ENCODE measurements at places on chromosomes 16 and 17. TPM values are rescaled to one million over a fixed set of nuclear protein-coding genes. Genes with fewer than 3 reads are reported as not detected.

DNA sequence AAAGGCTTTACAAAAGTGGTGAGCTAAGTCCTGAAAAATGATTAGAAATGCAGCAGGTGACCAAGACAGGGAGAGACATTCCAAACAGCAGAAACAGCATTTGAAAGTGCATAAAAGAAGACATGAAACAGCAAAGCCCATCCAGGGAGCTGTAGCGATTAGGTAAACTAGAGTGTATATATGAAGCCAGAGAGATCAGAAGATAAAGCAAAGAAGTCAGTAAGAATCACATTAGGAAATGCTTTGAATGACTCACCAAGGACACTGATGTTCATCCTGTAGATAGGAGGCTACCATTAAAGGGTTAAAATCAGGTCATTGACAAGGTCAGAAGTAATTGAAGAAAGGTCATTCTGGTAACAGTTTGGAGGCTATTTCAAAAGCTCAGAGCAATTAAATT lies 27.6 kb upstream of the VAT1L start:
- DNase-seq, result no peak

AATF gene
- 28.2 TPM for total RNA-seq

KRT20 gene
- 0.31 TPM for total RNA-seq

FBXO39 gene
- not detected for total RNA-seq

DNA sequence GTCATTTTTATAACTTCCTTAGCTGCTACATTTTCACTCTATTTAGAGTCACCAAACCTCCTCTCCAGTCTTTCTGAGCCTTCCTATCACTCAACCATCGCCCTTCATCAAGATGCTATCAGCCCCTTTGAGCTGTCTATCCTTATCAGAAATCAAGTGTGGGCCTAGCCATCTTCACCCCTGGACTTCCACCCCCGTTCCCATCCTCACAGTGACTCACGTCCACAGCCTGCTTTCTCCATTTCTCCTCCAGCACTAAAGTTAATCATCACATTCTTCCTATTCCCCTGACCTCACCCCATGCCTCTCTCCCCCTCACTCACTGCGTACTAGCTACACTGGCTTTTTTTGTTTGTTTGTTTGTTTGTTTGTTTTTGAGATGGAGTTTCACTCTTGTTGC lies 2.4 kb upstream of the TEKT3 start:
- DNase-seq, result no peak

CD300LG gene
- total RNA-seq, result 6.8 TPM

DNA sequence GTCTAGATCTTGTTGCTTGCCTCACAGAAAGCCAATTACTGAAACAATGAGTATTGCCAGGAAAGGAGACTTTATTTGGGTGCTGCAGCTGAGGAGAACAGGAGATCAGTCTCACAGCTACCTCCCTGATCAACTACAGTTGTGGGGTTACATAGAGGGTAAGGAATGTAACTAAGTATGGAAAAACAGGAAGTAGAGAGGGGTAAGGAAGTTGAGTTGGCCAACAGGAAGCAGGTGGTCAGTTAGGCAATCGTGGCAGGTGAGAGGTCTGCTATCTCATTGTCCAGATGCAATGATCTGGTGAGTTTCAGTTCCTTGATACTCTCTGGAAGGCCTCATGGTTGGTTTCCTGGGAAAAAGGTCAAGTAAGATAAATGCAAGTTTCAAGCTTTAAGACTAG lies 333.1 kb upstream of the GOT2 start:
- no peak for DNase-seq

GAST gene
- not detected for total RNA-seq

PLEKHG4 gene
- 26.9 TPM for total RNA-seq

DNA sequence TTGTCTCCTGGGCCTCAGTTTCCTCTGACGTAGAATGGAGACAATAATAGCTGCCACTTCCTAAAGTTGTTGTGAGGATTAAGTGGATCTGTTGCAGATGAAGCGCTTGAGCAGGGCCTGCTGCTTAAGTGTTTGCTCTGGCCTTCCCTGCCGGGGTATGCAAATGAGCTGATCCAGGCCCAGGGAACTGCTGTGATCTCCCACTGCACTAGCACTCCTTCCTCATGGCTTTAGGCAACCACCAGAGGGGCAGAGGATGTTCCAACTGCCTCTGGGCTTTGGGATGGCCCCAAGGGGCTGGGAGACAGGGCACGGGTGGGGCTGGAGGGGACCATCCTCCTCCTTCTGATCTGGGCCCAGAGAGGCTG lies 6.2 kb downstream of the SBK1 start:
- peak; percentile 32 for DNase-seq

ZC3H7A gene
- total RNA-seq, result 46.3 TPM

- DNase-seq, result no peak
Measured at GRCh38 chr16:25141648-25142047, 30.1 kb downstream of the LCMT1 start.

NUBP1 gene
- total RNA-seq, result 28.4 TPM

GDPD1 gene
- 2.8 TPM for total RNA-seq

GRCh38 chr16:17970816-17971331 lies 365.7 kb downstream of the NPIPA8 start:
- no peak for DNase-seq

GRCh38 chr16:85448557-85449190 lies 164.4 kb upstream of the GSE1 start:
- DNase-seq, result peak; percentile 63

GRCh38 chr16:85553436-85554113 lies 59.5 kb upstream of the GSE1 start:
- peak; percentile 77 for DNase-seq

GHDC gene
- total RNA-seq, result 33.3 TPM

GRCh38 chr17:57565176-57565575 lies 179.9 kb downstream of the CCDC182 start:
- DNase-seq, result no peak

SNTB2 gene
- total RNA-seq, result 42.8 TPM

GRCh38 chr16:66344533-66345145 lies 21.9 kb upstream of the CDH5 start:
- peak; percentile 67 for DNase-seq

DNA sequence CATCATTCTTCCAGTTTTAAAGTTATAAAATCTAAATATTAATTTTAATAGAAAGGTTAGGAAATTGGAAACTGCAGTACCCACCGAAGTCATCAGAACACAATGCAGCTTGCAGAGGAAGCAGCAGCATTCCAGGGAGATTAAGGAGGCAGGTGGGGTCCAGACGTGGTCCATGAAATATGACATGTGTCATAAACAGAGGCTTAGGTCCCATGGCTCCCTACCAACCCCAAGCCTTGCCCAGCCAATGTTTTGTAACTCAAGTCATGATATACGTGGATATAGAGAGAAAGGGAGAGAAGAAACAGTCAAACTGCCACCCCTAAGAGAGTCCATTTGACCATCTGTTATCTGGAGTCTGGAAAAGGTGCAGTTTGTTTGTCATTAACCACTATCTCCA lies 670.0 kb downstream of the TOX3 start:
- DNase-seq, result no peak

DNA sequence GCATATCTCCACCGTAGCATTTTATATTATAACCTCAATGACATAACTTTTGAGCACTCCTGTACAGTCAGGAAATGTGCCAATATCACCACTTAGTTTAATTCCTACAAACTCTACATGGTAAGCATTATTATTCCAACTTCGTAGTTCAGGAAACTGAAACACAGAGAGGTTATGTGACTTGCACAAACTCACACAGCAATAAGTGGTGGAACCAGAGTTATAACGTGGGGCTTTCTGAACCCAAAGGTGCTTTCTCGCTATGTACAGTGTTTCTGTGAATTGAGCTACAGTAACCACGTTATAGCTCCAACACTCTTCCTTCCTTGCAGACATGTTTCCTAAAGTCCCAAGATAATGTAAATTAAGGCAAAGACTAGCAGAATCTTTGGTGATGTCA lies 330.2 kb downstream of the GRIN2A start:
- no peak for DNase-seq

DNA sequence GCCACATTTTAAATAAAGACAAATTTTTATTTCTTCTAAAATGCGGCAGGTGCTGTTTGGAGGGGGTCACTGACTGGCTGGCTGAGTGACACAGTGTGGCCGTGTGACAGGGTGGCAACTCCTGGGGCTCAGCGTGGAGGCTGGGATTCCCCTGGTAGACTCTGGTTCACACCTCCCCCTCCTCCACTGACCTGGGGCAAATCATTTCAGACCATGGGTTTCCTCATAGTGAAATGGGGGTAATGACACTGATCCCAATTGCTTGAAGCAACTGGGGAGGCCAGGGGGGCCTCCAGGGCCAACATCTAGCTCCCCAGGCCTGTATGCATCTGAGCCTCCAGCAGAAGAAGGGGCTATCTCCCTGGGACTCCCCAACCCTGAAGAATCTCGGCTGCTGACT lies 6.6 kb downstream of the HSD11B2 start:
- no peak for DNase-seq

DNA sequence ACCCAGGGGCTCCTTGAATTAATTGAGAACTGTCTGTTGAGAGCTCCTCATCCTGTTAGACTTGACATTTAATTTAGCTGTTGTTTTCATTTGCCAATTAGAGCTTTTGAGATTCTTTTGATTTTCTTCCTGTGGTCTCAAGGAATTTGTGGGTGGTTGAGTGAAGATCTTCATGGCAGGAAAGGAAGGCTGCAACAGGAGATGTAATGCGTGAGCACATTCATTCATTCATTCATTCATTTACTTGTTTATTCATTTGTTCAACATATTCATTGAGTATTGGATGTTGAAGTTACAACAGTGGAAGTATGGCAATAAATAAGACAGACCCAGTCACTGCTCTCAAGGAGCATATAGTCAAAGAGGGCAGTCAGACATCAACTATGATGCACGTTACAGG lies 117.7 kb downstream of the PRKCB start:
- DNase-seq, result no peak

CAPNS2 gene
- total RNA-seq, result 1.0 TPM

- peak; percentile 79 for DNase-seq
Measured at GRCh38 chr17:77282524-77283515, 142.1 kb downstream of the SEC14L1 start.

MARCHF10 gene
- 13.8 TPM for total RNA-seq

- no peak for DNase-seq
Measured at GRCh38 chr16:4699046-4699556, 5.7 kb downstream of the NUDT16L1 start.

DNA sequence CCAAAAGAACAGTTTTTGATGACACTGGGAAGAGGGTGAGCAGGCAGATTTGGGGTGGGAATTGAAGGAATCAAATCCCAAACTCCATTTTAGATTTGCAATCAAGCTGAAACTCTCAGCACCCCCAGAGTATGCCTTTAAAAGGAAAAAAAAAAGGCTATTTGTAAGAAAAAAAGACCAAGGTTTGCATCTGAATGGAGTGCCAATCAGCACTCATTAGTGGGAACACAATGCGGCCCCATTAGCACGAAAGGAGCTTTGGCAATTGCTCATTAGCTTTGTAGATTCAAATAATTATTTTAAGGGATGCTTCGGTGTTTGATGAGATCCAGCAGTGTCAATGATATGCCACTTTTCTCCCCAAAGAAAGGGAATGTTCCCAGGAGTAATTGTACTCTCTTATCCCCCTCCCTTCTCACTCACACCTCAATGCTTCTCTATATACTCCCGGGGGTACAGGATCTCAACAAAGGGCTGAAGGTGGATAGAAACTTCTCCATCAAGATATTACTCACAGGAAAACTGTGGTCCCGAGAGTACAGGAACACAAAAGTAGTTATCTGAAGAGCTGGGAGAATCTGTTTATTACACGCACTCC lies 32.2 kb downstream of the CHP2 start:
- DNase-seq, result no peak
